ENCODE measurements at places on chromosomes 12 and 14. TPM values are rescaled to one million over a fixed set of nuclear protein-coding genes. Genes with fewer than 3 reads are reported as not detected.

GRCh38 chr14:93019367-93019843 lies 96.3 kb downstream of the ITPK1 start:
- DNase-seq: no peak

DNA sequence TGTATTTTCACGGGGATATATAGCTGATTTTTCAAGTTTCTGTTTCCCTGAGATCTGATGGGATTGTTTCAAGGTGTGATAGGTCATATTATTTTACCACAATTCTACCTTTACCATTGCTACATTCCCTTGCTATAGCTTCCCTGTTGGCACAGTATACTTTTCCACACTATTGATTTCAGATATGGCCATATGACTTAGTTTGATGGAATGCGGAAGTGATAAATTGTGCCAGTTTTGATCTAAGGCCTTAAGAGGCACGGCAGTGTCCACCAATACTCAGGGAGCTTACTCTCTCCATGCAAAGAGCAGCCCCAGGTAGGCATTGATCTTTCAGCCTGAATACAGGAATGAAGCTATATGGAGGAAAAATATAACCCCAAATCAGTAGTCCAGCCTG lies 315.7 kb downstream of the SLC16A7 start:
- DNase-seq: no peak

- no peak for DNase-seq
Measured at GRCh38 chr12:109753959-109754358, 40.3 kb downstream of the FAM222A start.

Gene KRT4
- total RNA-seq: not detected

Gene RGS6
- total RNA-seq: not detected

Gene TUBA1A
- total RNA-seq: 1,548 TPM

Gene PLEK2
- 13.8 TPM for total RNA-seq
